Cerebellar nuclear complex (tissue), 1 donor: ENCODE measurements at places on chromosomes 5 and 9.

GRCh38 chr9:27379311-27380251, 82.6 kb upstream of the EQTN start:
- DNase-seq: no peak

DNA sequence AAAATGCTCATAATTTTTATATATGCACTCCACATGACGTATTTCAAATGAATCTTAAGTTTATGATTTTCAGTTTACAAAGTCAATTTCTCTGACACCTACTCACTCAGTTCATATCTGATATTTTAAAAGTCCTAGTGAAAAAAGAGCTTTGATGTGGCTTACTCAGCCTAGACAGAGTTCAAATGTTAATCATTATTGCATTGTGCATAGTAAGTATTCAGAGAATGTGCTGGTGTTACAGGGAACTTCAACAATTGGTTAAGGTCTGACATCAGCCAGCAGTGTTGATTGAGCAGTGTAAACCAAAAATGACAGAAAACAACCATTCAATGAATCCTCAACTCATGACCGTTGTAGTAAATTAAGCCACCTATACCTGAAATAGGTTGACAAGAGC, 147.2 kb upstream of the LHFPL2 start:
- no peak for DNase-seq

- DNase-seq: no peak
Measured at GRCh38 chr5:36242534-36243485, 1.1 kb upstream of the NADK2 start.

GRCh38 chr5:82396871-82397514, 118.8 kb upstream of the RPS23 start:
- no peak for DNase-seq

GRCh38 chr5:115806986-115807653, 9.3 kb downstream of the CDO1 start:
- DNase-seq: no peak
